ENCODE measurements at places on chromosomes 6 and 20.

DNA sequence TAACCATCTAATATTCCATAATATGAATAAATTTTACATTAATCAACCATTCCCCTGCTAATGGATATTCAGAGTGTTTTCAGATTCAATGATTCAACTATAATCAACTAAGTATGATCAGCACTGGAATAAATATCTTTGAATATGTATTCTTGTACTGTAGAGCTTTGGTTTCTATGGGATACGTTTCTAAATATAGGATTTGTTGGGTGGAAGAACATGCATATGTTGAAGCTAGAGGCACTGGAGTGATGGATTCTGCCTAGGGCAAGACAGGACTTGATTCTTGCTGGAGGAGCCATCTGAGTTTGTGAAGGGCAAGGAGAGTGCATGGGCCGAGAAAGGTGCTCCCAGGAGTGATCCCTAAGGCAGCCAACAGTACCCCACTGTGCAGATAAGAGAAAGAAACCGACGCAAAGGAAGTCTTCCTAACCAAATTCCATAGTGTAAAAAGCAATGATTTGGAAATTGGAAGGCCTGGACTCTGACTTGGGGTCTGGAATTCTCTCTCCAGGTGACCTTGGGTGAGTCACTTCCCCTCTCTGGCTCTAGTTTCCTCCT, 418.7 kb downstream of the PREX1 start:
- no peaks in the 10 kb centered on the region for H3K36me3 ChIP-seq
- no peak overlapping the region for H3K27ac ChIP-seq
- H3K4me3 ChIP-seq, result no peak overlapping the region
- H3K4me1 ChIP-seq, result no peaks in the 10 kb centered on the region
- no peak for DNase-seq

- DNase-seq, result no peak
- H3K4me3 ChIP-seq, result no peak overlapping the region
- H3K27me3 ChIP-seq, result no peaks in the 10 kb centered on the region
- H3K4me1 ChIP-seq, result no peaks in the 10 kb centered on the region
- no peaks in the 10 kb centered on the region for H3K36me3 ChIP-seq
Observed at GRCh38 chr6:105819745-105820144, 266.4 kb upstream of the PRDM1 start.

DNA sequence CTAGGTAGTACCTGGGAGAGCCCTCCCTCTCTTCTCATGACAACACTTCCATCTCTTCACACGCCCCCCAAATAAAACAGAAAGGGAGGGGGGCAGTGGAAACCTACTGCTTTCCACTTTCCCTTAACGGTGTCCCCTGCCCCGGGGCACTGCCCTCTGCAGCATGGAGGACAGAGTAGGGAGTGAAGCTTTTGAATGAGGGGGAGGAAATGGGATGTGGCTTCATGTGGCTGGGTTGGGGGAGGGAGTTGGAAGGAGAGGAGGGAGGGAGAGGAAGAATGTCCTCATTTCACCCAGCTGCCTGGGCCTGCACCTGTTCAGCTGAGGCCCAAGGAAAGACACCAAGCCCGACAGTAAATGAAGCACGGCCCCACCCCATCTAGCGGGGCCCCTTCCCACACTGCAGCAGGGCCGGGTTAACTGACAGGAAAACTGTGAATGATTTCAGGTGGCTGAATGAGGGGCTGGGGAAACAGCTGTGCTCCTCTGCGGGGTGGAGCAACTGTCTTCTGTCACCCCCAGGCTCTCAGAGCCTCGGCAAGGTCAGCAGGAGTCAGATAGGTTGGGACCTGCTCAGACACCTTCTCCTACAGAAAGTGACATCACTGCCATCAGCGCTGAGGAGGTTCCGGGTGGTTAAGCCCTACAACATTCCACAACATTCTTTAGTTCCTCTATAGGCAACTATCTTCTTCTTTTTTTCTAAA, 40.0 kb upstream of the TAF8 start:
- H3K27ac ChIP-seq, result no peak overlapping the region
- no peaks in the 10 kb centered on the region for H3K36me3 ChIP-seq
- H3K4me3 ChIP-seq, result no peak overlapping the region
- no peaks in the 10 kb centered on the region for H3K4me1 ChIP-seq
- DNase-seq, result no peak
- no peaks in the 10 kb centered on the region for H3K27me3 ChIP-seq

GRCh38 chr20:36482044-36482473, 59.3 kb upstream of the MYL9 start:
- H3K4me3 ChIP-seq, result no peak overlapping the region
- H3K27me3 ChIP-seq, result no peaks in the 10 kb centered on the region

GRCh38 chr20:3547906-3548305, 77.1 kb downstream of the ATRN start:
- no peaks in the 10 kb centered on the region for H3K27me3 ChIP-seq
- no peak for DNase-seq
- no peaks in the 10 kb centered on the region for H3K4me1 ChIP-seq
- no peak overlapping the region for H3K4me3 ChIP-seq
- peaks cover 2% of the 10 kb centered on the region for H3K36me3 ChIP-seq

- no peak overlapping the region for H3K4me3 ChIP-seq
- H3K27me3 ChIP-seq, result peaks cover 7% of the 10 kb centered on the region
- H3K27ac ChIP-seq, result no peak overlapping the region
- no peaks in the 10 kb centered on the region for H3K4me1 ChIP-seq
Observed at GRCh38 chr6:31239854-31240253, 32.0 kb downstream of the HLA-C start.

DNA sequence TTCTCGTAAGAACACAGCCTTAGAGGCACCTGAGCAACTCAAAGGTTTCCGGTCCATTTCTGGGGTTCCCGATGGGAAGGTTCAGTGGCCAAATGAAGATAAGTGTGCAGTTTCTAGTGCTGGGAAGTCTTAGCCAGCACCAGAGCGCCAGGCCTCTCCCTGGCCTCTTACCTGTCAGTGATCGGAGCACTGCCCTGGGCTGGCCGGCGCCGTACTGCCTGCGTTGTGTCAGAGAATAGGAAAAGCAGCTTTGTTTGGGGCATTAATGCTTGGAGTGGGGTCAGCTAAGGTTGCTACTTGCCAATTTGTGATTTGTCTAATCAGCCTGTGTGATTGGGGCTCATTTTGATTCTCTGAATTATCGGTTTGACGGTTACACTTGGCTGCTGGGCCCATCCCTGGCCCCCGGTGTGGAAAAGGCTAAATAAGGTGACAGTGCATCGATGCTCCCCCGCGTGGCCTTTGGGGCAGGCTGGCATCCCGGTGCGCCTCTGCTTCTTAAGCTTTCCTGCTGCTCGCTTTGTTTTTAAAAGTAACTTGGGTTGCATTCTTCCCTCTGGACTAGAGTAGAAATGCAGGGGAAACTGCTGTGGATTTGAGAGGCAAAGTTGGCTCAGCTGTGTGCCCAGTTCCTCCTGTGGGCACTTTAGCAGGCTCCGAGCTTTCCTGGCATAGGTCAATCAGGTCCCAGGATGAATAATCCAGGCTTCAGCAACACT, 51.8 kb downstream of the TCP11 start:
- DNase-seq, result no peak
- H3K27me3 ChIP-seq, result no peaks in the 10 kb centered on the region
- no peak overlapping the region for H3K4me3 ChIP-seq
- peaks cover 32% of the 10 kb centered on the region for H3K4me1 ChIP-seq
- H3K27ac ChIP-seq, result no peak overlapping the region

All from fibroblast of lung (primary cell).